ENCODE measurements at places on chromosomes 2 and 18. TPM values are rescaled to one million over a fixed set of nuclear protein-coding genes. Genes with fewer than 3 reads are reported as not detected.

The UGT1A8 gene
- not detected for total RNA-seq

The CFAP53 gene
- total RNA-seq = 0.07 TPM

The GKN1 gene
- total RNA-seq = not detected

The SNORC gene
- 0.40 TPM for total RNA-seq

The ABCG8 gene
- total RNA-seq = not detected

The WBP1 gene
- 19.5 TPM for total RNA-seq

The IL36G gene
- not detected for total RNA-seq

The UCN gene
- total RNA-seq = 0.13 TPM

The ZNF532 gene
- total RNA-seq = 69.6 TPM

The MEIS1 gene
- total RNA-seq = 18.8 TPM

The DYNAP gene
- not detected for total RNA-seq

The STAT4 gene
- total RNA-seq = 0.07 TPM

The SERPINB2 gene
- 28.1 TPM for total RNA-seq

The STK39 gene
- 16.3 TPM for total RNA-seq

The HOXD13 gene
- total RNA-seq = not detected

The CD226 gene
- total RNA-seq = 0.53 TPM

The RIT2 gene
- total RNA-seq = not detected

The CROCC2 gene
- total RNA-seq = not detected

The CNRIP1 gene
- total RNA-seq = 67.6 TPM

The SIX3 gene
- not detected for total RNA-seq

The SLC5A7 gene
- not detected for total RNA-seq

The KIAA2012 gene
- total RNA-seq = not detected

The DLX2 gene
- total RNA-seq = not detected

The UGT1A10 gene
- not detected for total RNA-seq

The NOSTRIN gene
- total RNA-seq = 0.07 TPM

The OTOS gene
- total RNA-seq = not detected

The TRIM43 gene
- 0.07 TPM for total RNA-seq

The DOK6 gene
- not detected for total RNA-seq

The CASP8 gene
- total RNA-seq = 17.2 TPM

The MYO5B gene
- total RNA-seq = 0.27 TPM

The FBXO41 gene
- 0.66 TPM for total RNA-seq

The NEB gene
- total RNA-seq = 1.3 TPM

The LYPD1 gene
- 58.1 TPM for total RNA-seq

The CIB4 gene
- not detected for total RNA-seq

The GPR155 gene
- 2.3 TPM for total RNA-seq

The NTSR2 gene
- total RNA-seq = not detected

The STK36 gene
- total RNA-seq = 23.5 TPM

The MOGAT1 gene
- total RNA-seq = not detected

The PLCL1 gene
- total RNA-seq = 9.7 TPM

The ABHD1 gene
- total RNA-seq = 0.13 TPM

The C2orf81 gene
- 0.40 TPM for total RNA-seq

The RGPD8 gene
- 28.8 TPM for total RNA-seq

The METTL21A gene
- 14.5 TPM for total RNA-seq
